ENCODE measurements at places on chromosomes 2 and 18.
A peak's percentile ranks its signal among the peaks of the same experiment; 100 is the strongest.

- DNase-seq: no peak
These were observed 218.0 kb upstream of the COPS8 start for GRCh38 chr2:236867441-236868260.

- DNase-seq: no peak
These were observed 371.7 kb downstream of the PIK3C3 start for GRCh38 chr18:42326752-42327151.

DNA sequence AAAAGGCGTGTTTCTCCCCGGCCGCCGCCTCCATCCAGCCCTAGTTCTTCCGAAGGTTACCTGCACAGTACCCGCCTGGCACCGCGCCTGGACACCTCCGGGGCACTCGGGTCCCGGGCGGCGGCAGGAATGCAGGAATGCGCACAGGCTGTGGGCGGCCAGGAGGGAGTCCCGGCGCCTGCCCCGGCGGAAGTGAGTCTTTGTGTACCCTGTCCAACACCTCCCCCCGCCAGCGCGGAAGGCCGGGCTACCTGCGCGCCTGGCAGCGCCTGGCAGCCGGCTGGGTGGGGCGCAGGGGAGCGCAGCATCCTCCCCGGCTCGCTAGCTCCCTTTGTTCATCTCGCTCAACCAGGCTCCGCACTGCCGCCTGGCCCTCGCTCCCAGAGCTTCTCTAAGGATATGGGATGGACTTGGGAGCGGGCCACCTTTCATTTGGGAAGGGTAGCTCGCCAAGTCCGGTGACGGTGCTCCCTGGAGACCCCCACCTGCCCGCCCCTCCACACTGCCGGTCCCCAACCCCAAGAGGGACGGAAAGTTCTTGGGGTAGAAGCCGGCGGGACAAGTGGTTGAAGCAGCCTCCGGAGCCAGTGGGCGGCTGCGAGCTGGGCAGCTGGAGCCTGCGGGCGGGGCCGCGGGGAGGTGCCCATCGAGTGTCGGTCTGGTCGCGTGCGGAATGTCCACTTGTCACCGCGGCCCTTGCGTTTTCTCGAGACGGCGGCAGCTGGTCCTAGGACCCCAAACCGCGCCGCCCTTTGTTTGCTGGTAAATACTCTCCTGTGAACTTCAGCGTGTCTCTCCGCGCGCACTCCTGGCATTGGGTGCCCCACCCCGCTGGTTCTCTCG is 1.2 kb upstream of the ST6GAL2 start:
- DNase-seq: no peak

- DNase-seq: no peak
These were observed 117.5 kb upstream of the SNTG2 start for GRCh38 chr2:833180-833579.

DNA sequence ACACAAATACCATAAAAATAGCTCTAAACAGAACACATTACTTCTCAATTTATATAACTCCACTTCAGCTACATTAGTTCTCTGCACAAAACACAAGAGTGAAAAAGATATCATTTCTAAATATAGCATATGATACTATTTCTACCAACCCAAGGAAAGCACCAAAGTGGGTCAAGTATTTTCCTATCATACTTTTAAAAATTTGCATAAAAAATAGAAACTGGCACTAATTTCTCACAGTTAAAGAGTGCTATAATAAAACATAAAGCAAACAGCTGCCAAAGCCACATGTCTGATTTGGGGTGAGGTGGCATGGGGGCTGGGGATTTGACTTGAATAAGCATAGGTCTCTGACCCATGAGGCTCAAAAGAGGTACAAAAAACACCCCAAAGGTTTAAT is 61.5 kb downstream of the BARD1 start:
- no peak for DNase-seq

- no peak for DNase-seq
These were observed 228.0 kb downstream of the CALCRL start for GRCh38 chr2:187220071-187220470.

DNA sequence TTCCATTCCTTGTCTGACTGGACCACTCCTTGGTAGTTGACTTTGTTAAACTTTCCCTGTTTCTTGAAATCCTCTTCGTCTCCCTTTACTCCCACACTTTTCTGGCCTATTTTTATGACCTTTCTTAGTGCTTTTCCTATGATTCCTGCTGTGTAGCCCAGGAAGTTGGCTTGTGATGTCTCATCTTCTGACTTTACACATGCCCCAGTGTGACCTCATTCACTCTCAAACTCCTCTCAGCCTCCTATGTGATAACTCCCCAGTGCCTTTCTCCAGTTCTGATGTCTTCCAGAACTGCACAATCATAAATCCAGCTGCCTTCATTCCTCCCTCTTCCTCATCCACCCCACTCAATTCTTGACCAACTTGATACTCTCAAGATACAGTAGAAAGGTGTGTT is 407.6 kb downstream of the TGIF1 start:
- DNase-seq: no peak

GRCh38 chr2:98269274-98269673 is 77.0 kb upstream of the CNGA3 start:
- DNase-seq: no peak

DNA sequence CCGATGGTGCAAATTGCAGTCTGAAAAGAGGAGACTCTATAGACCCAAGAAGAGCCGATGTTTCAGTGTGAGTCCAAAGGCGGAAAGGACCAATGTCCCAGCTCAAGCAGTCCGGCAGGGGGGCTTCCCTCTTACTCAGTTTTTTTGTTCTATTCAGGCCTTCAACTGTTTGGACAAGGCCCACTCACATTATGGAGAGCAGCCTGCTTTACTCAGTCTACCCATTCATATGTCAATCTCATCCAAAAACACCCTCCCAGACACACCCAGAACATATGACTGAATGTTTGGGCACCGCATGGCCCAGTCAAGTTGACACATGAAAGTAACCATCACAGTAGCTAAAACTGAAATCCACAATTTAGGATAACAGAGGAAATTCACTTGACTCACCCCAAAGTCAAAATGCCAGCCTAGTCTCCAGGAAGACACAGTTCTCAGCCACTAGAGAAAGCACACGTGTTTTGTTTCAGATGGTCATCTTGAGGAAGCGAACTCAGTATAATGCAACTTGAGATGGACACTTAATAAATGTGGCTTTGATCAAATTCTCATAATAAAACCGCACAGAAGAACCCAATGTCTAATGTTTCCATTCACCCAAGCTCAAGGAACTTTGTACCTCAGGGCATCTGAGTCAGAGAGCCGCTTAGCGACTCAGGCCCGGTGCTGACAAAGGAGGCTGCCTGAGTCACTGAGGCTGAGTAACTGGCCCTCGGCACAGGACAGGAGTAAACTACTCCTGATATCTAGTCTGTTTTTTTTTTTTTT is 2.4 kb downstream of the FHL2 start:
- peak; percentile 69 for DNase-seq

DNA sequence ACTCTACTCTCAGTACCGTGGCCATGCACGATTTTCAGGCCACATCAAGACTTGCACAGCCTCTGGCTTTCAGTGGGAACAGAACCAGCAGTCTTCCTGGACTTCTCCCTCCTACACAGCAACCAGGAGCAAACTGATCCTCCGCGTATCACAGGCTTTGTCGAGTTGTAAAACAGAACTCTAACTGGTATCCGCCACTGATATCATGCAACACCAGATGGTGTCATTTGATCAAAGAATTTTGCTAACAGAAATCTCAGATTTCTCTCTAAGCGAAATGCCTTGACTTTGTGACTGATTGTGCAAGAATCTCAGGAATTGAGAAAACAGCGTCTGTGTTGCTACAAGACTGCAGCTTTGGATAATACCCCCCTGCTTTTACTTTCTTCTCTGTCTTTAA is 85.7 kb downstream of the COPS8 start:
- DNase-seq: no peak

- DNase-seq: no peak
These were observed 84.8 kb downstream of the ACAA2 start for GRCh38 chr18:49728542-49728941.

DNA sequence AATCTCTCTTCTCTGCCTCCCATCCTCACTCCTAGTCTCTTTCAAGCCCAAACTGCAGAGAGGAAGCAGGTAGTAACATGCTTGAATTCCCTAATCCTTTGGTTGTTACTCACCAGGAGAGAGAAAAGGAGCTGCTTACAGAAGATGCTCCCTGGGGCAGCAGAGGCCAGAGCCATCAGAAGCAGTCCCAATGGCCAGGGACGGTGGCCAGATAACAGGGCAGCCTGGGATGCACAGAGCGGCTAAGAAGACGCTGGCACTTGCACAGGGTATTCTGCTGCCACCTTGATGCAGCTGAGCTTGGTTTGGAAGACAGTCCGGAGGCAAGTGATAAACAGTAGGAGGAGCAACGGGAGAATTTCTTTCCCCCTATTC is 250 bp downstream of the DSC1 start:
- DNase-seq: no peak

GRCh38 chr2:215396595-215397313 is 39.1 kb downstream of the FN1 start:
- DNase-seq: no peak

DNA sequence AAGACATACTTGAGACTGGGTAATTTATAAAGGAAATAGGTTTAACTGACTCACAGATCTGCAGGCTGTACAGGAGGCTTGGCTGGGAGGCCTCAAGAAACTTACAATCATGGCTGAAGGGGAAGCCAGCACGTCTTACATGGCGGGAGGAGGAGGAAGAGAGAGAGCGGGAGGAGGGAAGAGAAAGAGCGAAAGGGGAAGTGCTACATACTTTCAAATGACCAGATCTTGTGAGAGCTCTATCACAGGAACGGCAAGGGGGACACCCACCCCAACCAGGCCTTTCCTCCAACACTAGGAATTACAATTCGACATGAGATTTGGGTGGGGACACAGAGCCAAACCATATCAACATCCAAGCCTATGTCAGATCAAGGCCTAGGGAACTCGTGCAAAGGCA is 24.2 kb downstream of the MYL12B start:
- DNase-seq: no peak

- DNase-seq: no peak
These were observed 158.6 kb upstream of the TWIST2 start for GRCh38 chr2:238689331-238689730.

DNA sequence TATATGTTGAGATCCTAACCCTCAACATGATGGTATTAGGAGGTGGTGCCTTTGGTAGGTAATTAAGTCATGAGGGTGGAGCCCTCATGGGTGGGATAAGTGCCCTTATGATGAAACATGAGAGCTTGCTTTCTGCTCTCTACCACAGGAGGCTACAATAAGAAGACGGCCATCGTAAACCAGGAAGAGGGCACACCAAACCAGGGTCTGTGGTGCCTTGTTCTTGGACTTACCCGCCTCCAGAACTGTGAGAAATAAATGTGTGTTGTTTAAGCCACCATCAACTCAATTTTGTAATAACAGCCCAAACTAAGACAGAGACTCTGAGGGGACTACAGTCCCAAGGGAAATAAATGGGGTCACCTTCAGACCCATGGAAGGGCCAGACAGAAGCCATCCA is 52.3 kb downstream of the IRS1 start:
- no peak for DNase-seq

DNA sequence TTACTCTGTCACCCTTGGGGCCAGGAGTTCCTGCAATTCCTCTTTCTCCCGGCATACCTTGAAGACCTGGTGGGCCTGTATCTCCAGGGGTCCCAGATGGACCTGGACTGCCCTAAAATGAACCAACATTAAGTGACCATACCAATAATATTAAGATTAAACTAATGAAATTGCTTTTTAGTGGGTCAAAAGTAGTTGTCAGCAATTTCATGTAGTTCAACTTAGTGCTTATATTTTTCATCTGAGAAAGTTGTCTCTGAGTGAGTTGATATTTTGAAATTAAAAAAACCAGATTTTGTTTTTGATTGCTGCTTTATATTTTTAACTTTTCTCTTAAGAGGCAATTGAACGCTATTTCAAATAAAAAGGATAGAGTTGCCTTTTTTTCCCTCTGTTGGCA is 83.1 kb downstream of the COL3A1 start:
- no peak for DNase-seq

- DNase-seq: no peak
These were observed 228.1 kb upstream of the TRIB2 start for GRCh38 chr2:12488352-12489318.

DNA sequence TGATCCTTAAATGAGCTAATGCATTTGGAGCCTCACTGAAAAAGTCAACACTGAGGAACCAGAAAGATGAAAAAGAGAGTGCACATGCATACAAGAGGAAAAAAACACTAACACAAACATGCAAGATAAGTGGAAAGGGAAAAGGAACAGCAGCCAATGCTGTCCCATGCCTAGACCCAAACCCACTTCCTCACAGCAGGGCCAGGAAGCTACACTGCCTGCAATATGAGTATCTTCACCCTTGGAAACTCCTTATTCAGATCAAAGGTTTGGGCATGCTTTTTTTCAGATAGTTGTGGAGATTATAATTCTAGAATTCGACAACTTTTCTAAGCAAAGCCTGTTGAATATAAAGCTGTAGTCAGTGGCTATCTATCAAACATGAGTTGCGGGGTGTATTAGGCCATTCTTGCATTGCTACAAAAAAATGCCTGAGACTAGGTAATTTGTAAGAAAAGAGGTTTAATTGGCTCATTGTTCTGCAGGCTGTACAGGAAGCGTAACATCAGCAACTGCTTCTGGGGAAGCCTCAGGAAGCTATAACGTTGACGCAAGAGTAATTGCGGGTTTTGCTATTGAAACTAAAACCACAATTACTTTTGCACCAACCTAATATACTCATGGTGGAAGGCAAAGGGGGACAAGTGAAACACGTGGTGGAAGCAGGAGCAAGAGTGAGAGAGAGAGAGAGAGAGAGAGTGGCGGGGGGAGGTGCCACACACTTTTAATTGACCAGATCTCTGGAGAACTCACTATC is 138.2 kb downstream of the MBD2 start:
- DNase-seq: no peak

- no peak for DNase-seq
These were observed 188.6 kb downstream of the CD226 start for GRCh38 chr18:69759046-69759445.

DNA sequence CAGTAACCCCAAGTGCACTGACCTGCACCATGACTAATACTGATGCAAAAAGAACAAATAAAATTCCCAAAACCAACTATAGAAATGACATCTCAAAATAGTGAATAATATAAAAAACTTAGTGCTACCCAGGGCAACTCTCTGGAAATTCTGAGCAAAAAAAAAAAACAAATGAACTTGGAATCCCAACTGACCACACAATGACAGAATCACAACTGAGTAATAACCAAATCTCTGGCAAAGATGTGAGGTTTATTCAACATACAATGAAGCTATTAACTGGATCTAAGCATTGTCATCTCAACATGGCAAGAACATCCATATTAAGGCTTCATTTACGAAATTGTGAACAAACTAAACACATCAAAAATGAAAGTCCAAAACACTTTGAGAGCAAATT is 22.7 kb downstream of the EXOC6B start:
- no peak for DNase-seq

GRCh38 chr2:70118798-70119454 is 31.6 kb downstream of the PCBP1 start:
- no peak for DNase-seq

- DNase-seq: no peak
These were observed 13.0 kb downstream of the HDAC4 start for GRCh38 chr2:239387811-239388210.
